ENCODE measurements at places on chromosomes 6 and 20.

DNA sequence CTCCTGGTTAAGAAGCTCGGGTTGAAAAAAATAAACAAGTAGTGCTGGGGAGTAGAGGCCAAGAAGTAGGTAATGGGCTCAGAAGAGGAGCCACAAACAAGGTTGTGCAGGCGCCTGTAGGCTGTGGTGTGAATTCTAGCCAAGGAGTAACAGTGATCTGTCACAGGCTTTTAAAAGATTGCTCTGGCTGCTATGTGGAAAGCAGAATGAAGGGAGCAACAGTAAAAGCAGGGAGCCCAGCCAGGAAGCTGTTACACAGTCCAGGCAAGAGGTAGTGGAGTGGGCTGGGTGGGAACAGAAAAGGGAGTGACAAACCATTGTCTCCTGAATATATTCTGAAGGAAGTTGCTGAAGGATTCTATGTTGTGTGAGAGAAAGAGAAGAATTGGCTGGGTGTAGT lies 2.0 kb downstream of the HFE start:
- no peak for DNase-seq

GRCh38 chr20:17872434-17872833 lies 96.2 kb downstream of the SNX5 start:
- DNase-seq = no peak

GRCh38 chr20:46362921-46363867 lies 43.2 kb downstream of the ELMO2 start:
- no peak for DNase-seq

- no peak for DNase-seq
Measured at GRCh38 chr6:147251072-147251471, 46.9 kb downstream of the STXBP5 start.

DNA sequence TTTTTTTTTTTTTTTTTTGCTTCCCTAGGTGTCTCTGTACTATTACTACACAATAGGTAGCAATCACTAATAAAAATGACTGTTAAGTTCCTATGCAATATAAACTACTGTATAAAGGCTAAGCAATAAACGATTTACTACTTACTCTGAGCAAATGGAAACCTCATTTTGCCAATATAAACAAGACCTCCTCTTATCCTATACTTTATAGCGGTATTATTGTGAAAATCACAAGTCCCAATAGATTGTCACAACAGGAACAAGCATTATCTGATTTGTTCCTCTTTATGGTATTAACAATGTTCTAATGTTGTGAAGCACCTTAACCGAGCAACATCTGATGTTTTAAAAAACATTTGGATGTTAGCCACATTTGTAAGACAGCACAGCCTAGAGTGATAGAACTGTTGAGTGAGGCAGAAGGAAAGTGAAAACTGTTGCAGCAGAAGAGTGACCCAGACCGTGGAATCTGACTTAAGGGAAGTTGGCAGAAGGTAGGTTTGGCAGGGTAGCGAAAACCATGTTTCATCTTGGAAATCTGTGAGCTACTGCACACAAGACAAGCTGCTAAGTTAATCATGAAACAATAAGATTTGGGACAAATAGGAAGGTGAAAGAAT lies 94.2 kb downstream of the MYLK4 start:
- DNase-seq = no peak

- no peak for DNase-seq
Measured at GRCh38 chr6:56689114-56689513, 46.4 kb upstream of the DST start.

- DNase-seq = peak; percentile 47
Measured at GRCh38 chr20:5996765-5997164, 46.3 kb downstream of the MCM8 start.

DNA sequence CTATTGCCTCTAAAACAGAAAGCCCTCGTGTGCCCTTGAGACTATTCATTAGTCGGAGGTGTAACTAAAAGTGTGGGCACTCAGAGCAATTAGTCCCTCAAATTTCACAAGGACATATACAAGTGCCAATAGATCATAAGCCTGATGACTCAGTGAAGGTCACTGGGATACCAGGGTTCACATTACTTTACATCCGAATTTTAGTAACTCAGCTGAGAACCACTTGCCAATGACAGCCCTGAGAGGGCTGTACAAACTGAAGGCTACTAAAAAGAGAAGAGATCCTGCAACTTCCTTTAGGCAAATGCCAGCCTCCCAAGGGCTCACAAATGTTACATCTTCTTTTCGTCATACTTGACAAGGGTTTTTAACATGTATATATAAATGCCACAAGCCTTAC lies 369.6 kb downstream of the TENT5A start:
- DNase-seq = no peak

DNA sequence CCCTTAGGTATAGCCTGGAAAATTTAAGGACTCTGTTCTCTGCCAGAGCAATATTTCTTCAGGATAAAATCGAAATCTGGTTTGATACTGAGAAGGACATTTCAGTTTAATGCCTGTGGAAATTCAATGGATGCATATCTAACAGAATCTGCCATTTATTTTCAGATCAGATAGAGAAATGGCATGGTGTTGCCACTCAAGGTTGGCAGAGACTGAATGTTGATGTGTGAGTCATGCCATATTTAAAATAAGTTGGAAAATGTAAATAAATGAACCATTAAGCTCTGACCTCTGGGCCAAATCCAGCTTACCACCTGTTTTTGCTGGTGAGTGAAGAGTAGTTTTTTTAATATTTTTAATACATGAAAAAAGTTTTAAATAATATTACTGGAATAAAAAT lies 594.6 kb downstream of the DOK5 start:
- no peak for DNase-seq

DNA sequence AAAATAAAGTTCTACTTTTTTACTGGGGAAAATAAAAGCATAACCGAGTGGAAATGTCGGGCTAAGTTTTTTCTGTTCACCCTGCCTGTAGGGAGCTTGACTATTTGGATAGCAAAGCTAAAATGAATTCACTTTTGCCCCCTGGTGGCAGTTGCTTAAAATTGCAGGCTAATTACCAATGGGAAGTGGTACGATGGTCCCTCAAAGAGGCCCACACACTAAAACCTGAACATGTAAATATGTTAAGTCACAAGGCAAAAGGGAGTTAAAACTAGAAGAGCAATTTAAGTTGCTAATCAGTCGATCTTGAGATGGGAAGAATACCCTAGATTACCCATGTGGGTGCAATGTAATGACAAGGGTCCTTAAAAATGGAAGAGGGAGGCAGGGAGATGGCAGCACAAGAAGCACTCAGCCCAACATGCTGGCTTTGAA lies 916 bp upstream of the SUN5 start:
- DNase-seq = peak; percentile 40

GRCh38 chr6:169997187-169997929 lies 245.9 kb downstream of the ERMARD start:
- DNase-seq = peak; percentile 5

DNA sequence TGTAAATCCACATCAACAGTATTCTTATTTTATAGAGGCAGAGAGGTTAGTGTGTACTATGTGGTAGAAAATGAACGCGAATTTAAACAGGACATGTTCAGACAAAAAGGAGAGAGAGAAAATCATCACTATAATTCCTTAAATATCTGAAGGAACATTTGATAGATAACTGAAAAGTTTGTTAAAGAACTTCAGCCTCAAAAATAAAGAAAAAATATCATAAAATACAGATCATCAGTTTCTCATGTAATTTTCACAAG lies 169.2 kb downstream of the PTPRK start:
- no peak for DNase-seq

GRCh38 chr6:33620158-33620855 lies 815 bp upstream of the ITPR3 start:
- peak; percentile 54 for DNase-seq

GRCh38 chr6:31597006-31597405 lies 4.2 kb upstream of the NCR3 start:
- peak; percentile 54 for DNase-seq

- no peak for DNase-seq
Measured at GRCh38 chr6:169473663-169474062, 220.0 kb upstream of the THBS2 start.

DNA sequence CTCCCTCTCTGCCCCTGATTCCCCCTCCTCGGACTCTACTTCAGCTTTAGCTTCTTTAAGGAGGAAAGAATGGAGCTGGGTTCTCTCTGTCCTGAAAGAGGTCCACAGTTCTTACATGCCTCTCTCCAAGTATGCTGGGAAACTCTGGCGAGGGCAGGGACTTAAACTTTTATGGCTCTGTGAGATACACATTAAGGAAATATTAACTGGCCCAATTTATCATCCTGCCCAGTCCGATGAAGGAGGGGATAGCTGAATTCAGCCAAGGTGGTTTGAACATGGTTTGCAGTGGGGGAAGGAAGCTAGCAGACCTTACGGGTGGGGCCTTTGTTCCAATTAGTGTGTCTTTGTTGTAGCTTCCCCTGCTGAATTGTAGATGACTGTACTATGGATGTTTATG lies 121.7 kb downstream of the EYA4 start:
- DNase-seq = no peak

DNA sequence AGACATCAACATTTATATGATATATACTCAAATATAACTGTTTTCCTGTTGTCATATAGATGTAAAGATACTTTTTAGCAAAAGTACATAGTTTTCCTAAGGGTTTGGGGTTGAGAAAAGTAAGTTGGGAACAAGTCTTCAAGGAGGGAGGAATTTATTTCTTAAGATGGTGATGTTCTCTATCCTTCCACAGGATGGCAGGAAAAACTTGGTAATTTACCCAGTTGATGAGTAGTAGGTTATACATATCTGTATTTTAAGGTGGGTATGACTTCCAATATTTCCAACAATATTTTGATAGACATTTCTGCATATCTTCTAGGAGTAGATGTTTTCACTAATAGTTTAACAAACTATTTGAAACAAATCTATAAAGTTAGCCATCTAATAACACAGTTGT lies 254.4 kb downstream of the RIMS1 start:
- DNase-seq = no peak

GRCh38 chr20:60238992-60239660 lies 280.9 kb downstream of the CDH26 start:
- DNase-seq = no peak

DNA sequence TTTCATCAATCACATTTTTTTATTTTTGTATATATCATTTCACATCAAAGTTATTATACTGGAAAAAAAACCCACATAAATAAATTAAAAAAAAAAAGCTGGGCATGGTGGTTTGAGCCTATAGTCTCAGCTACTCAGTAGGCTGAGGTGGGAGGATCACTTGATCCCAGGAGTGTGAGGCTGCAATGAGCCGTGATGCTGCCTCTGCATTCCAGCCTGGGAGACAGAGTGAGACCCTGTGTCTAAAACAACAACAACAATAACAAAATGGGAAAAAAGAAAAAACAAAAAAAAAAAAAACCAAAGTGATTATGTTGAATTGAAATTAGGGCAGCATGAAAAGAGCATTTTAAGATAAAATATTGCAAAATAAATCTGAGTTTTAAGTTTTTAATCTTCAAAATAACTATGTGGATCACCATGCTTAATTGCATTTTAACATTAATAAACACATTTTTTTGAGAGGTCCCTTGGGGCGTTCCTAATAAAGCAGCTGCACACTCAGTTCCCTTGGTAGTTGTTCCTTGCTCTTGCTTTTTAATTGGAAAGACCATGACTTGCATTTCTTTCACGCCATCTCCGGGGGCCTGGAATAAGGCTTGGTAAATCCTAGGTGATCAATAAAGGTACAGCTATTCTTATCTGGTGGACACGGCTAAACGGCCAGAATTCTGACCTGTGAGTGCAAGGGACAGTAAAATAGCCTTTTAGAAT lies 15.1 kb downstream of the NOX3 start:
- DNase-seq = no peak

DNA sequence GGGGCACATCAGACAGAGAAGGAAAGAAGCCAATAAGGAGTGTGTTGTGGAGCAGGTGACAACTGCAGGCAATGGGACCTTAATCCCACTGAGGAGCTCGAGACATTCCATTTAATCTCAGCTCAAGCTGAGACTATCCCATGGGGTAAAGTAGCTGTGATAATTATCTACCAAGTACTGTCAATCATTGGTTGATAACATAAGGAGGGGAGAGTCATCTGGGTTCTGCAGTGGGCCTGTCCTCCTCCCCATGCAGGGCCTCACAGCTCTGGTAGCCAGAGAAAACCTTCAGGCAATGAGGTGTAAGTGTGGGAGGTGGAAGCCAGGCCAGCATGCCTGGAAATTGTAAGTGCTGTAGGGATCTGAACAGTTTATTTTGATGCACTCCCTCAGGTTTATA lies 375.0 kb upstream of the ARID1B start:
- DNase-seq = no peak

DNA sequence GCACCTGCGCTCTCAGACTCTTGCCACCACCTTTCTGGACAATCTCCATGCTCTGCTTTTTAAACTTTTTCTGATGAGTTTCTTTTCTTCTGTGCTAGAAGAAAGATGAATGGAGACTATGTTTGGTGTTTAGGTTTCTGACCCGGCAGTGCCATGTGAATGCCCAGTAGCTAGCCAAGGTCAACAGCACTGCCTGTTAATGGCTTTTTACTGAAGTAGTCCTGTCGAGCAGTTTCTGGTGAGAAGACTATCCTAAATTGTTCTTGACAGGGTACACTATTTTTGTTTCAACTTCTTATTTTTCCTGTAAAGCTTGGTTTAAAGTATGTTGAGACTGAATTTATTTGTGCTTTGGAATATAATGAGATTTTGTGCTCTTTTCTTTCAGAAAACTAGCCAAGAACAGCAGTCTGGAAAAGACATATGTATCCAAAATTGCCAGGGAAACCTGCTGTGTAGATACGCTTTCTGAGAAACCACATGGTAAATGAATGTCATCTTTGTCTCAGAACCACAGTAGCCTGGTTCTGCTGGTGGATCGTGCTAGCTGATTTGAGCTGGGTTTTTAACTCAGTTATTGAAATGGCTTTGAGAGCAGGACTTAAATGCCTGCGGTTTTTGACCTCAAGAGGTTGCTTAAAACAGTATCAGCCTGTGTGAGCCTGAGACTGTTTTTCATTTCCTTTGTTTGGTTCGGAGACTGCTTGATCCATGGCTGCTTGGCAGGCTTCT lies 48.1 kb downstream of the KCNS1 start:
- DNase-seq = no peak

DNA sequence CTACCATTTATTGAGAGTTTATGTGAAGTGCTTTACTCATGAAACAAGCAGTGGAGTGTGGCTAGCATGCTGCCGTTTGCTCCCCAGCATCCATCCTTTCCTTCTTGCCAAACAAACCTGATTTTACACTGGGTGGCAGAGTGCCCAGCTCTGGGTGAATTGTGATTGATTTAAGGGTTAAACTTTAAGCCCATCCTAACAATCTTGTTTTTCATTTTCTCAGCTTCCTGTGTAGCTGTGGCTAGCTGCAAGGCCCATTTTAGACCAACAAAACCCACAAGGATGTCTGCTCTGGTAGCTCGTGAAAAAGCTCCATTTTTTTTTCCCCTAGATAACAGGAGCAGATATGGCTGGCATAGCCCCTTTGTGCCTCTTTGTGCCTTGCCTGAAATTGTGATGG lies 77.7 kb upstream of the KCNG1 start:
- DNase-seq = no peak

DNA sequence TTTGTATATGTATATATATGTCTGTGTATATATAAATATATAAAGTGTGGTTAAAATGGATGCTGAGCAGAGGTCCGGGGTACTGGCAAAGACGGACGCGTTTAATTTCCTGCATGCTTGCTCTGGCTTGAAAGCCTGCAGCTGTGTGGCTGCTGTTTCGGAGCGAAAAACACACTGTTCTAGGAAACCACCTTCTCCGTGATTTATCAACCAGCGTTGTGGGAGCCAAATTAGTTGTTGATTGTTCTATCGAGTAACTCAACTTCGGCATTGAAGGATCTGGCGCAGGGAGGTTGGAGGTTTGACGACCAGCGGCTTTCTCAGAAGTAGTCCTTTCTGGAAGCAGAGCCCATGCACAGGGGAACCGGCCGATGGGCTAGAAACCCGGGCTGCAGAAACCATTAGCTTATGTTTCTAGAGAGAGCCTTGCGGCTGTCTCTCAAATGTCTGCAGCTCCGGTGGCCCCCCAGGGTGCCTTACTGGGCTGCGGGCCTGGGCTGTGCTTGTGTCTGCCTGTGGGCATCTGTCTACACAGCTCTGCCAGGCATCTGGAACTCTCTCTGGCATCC lies 81.8 kb downstream of the EDN3 start:
- no peak for DNase-seq
